ENCODE measurements at places on chromosomes 5 and 9. TPM values are rescaled to one million over a fixed set of nuclear protein-coding genes. Genes with fewer than 3 reads are reported as not detected.

LRRTM2 gene
- total RNA-seq = 0.25 TPM

DHX29 gene
- 21.6 TPM for total RNA-seq

ZNF879 gene
- 4.4 TPM for total RNA-seq

PCA3 gene
- total RNA-seq = not detected

FOXD4L3 gene
- not detected for total RNA-seq

DNA sequence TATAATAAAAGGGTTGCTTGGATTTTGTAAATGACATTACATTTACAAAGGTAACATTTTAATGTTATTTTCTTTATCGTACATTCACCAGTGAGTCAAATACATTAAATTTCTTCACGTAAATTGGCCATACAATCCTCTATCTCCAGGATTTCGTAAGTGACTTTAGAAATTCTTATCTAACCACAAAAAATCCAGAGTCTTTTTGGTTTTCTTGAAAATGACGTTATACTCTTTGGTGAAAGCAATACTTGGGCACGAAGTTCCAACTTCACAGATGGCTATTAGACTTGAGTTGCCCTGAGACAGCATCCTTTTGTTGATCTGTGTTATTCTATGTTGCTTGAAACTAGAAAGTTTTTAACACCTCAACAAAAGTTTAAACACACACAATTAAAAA is 87.4 kb upstream of the CDH10 start:
- DNase-seq = no peak

- DNase-seq = no peak
These were observed 30.0 kb upstream of the ELAVL2 start for GRCh38 chr9:23855873-23856604.

DNA sequence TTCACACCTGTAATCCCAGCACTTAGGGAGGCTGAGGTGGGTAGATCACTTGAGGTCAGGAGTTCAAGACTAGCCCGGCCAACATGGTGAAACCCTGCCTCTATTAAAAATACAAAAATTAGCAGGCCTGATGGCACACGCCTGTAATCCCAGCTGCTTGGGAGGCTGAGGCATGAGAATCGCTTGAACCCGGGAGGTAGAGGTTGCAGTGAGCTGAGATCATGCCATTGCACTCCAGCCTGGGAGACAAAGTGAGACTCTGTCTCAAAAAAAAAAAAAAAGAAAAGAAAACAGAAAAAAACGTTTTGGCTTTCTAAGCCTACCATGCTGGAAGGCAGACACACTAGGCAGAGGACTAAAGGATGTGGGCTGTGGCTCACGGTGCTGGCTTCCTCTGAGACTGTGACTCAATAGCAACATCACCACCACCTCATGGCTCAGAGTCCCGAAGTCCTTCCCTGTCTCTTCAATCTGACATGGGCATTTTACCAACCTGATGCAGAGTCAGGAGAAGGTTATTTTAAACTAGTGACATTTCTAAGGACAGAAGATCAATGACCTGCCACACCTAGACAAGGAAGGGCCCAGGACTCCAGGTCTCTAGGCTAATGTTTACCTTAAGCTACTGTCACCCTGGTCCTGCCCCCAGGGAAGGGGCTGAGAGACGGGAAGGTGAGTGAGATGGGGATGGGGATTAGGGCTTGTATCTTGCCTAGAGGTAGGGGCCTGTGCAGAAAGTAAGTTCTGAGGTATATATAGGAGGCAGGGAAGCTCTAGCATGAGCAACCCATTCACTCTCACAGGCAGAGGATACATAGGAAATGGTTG is 3.7 kb downstream of the ECSCR start:
- no peak for DNase-seq

- DNase-seq = peak; percentile 69
These were observed 250.9 kb upstream of the ZNF608 start for GRCh38 chr5:124997186-124997893.

- no peak for DNase-seq
These were observed 122.2 kb upstream of the GRAMD2B start for GRCh38 chr5:126301056-126301455.

- peak; percentile 69 for DNase-seq
These were observed 919.0 kb downstream of the TAF11L14 start for GRCh38 chr5:18553269-18553668.

GRCh38 chr5:132819468-132819867 is 6.4 kb downstream of the SOWAHA start:
- no peak for DNase-seq

DNA sequence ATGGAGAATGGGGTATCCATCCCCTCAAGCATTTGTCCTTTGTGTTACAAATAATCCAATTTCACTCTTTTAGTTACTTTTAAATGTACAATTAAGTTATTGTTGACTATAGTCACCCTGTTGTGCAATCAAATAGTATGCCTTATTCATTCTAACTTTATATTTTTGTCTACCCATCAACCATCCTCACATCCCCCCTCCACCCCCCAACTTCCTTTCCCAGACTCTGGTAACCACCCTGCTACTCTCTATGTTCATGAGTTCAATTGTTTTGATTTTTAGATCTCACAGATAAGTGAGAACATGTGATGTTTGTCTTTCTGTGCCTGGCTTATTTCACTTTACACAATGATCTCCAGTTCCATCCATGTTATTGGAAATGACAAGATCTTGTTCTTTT is 15.4 kb upstream of the RANBP17 start:
- no peak for DNase-seq

GRCh38 chr9:113220467-113221002 is 542 bp downstream of the FKBP15 start:
- DNase-seq = no peak

GRCh38 chr5:93320920-93321445 is 260.0 kb downstream of the NR2F1-AS1 start:
- DNase-seq = no peak

GRCh38 chr5:35089334-35090314 is 41.9 kb upstream of the AGXT2 start:
- peak; percentile 19 for DNase-seq

- DNase-seq = no peak
These were observed 75.4 kb upstream of the ZFAND5 start for GRCh38 chr9:72440378-72440777.

GRCh38 chr5:150481972-150482406 is 25.9 kb upstream of the NDST1 start:
- no peak for DNase-seq

Data from kidney epithelial cell (primary cell).